ENCODE measurements at places on chromosomes 16 and 17.

DNA sequence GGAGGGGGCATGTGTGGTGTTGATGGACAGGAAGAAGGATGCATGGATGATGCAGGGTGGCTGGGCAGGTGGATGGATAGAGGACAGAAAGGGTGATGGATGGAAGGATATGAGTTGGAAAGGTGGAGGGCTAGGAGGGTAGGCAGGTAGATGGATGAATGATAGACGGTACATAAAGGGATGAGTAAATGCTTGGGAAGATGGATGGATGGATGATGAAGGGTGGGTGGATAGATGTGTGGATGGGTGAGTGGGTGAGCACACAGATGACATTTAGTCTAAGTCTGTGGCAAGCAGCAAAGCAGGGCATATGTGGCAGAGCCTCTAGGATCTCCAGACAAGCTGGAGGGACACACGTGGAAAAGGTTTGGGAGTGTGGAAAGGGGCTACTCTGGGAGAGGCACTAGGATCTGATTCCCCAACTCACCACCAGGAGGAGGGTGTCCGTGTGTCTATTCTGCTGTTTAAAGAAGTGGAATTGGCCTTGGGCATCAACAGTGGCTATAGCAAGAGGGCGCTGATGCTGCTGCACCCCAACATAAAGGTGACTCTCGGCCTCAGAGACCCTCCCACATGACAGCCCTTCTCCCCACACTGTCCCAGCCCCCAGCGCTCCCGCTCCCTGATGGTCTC is 8.2 kb downstream of the PLD2 start:
- DNase-seq, result no peak

DNA sequence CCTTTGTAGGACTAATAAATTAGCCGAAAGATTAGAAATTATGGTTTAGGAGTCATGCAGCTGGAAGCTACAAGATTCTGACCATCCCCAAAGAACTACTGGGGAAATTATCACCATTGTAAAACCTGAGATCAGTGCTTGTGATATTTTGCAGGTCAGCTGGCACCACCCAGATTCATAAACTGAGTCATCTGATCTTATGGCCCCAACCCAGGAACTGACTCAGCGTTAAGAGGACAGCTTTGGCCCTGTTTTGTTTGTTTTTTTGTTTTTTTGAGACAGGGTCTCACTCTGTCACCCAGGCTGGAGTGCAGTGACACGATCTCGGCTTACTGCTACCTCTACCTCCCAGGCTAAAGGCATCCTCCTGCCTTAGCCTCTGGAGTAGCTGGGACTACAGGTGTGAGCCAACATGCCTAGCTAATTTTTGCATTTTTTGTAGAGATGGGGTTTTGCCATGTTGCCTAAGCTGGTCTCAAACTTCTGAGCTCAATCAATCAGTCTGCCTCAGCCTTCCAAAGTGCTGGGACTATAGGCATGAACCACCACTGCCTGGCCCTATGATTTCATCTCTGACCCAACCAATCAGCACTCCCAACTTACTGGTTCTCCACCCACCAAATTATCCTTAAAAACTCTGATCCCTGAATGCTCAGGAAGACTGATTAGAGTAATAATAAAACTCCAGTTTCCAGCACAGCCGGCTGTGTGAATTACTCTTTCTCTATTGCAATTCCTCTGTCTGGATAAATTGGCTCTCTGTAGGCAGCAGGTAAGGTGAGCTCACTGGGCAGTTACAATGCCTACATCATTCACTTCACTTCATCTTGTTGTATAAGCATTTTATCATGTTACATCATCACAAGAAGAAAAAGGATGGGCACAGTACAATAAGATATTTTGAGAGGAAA is 79.4 kb upstream of the KSR1 start:
- peak; percentile 68 for DNase-seq

GRCh38 chr16:31201582-31202413 is 762 bp downstream of the PYCARD start:
- peak; percentile 29 for DNase-seq

GRCh38 chr16:78984887-78985464 is 615.6 kb downstream of the MAF start:
- DNase-seq, result no peak

GRCh38 chr17:79933863-79934652 is 94.8 kb upstream of the CBX4 start:
- DNase-seq, result no peak

DNA sequence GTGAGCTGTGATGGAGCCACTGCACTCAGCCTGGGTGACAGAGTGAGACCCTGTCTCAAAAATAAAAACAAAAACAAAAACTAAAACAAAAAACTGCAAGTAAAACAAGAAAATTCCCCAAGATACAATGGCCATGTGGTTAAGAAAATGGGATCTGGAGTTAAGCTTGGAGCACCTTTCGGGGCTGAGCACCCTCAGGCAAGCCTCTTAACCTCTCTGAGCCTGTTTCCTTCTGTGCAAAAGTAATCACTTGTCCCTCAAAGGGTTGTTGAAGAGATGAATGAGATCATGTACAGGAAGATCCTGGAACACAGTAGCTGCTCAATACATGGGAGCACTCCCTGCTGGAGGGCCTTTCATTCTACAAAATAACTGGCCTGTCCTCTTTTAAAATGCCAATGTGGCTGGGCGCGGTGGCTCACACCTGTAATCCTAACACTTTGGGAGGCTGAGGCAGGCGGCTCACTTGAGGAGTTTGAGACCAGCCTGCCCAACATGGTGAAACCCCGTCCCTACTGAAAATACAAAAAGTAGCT is 19.8 kb upstream of the KIFC3 start:
- DNase-seq, result no peak

DNA sequence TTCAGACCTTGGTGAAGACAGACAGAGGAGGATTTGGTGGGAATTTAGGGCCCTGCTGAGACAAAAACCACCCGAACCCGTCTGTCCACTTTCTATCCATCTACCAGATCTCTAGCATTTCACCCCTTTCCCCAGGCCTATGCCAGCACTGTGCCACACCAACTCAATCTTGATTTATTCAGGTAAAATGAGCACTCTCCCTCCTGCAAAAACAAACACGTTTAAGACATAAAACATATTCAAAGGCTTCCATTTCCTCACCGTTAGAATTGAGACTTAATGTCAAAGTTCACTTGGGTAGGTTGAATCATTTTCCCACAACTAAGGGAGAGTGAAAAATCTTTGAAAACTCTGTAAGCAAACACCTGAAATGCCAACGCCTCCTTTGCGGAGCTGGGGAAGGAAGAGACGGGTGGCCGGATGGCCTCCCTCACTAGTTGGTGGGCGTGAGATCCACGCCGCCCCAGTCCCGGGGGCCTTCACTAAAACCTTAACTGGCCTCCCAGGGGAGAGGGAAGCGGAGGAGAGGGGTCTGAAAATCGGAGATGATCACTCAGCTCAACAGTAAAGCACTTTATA is 862 bp downstream of the DCAKD start:
- peak; percentile 31 for DNase-seq
